PC-3 (cell line): ENCODE measurements at places on chromosomes 13 and 19.

DNA sequence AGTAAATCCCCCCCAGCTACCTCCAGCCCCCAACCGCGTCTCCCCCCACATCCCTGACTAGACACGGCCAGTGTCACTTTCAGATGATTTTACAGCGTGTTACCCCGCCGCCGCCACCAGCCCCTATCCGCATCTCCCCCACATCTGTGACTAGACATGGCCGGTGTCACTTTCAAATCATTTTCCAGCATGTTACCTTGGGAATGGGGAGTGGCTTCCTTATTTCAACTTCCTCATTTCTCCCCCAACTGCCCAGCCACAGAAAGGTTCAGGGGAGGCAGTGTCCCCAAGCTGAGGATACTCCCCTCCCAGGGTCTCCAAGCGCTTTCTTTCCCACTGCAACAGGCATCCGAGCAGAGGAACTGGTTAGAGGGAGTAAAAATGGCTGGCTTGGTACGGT, 18.4 kb downstream of the ADGRL1 start:
- H3K4me3 ChIP-seq = no peak overlapping the region
- DNase-seq = no peak
- H3K4me1 ChIP-seq = no peaks in the 10 kb centered on the region
- H3K27me3 ChIP-seq = no peaks in the 10 kb centered on the region

DNA sequence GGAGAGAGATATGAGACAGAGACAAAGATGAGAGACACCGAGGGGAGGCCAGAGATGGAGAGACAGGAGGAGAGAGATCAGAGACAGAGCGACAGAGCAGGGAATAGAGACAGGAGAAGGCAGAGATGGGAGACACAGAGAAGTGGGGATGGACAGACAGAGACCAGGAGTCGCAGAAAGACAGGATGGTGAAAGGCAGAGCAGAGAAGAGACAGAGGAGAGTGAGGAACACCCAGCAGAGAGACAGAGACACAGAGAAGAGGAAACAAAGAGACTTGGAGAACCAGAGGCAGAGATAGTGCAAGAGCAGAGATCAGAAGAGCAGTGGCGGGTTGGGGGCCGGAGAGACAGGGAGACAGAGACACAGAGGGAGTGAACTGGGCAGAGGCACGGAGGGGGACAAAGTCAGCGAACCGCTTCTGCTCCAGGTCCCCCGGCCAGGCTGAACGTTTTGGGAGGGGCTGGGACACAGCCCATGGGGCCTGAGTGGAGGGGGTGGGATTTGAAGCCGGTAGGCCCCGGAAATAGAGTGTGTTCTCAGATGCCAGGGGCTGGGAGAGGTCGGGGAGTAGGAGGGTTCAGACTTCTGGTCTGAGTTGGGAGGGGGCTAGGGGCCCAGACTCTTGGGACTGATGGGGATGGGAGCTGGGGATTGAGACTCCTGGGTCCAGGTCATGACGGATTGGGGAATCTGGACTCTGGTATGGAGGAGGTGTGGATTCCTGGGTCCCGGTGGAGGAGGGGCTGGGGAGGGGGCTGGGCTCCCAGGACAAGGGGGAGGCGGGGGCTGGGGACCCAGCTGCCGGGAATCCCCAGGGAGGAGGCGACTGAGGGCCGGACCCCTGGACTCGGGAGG, 654 bp downstream of the ZNF579 start:
- H3K4me1 ChIP-seq = peaks cover 6% of the 10 kb centered on the region; the same call in 1 of the 2 replicates
- peak; percentile 25 for DNase-seq
- no peaks in the 10 kb centered on the region for H3K27me3 ChIP-seq

- no peaks in the 10 kb centered on the region for H3K27me3 ChIP-seq
- no peak for DNase-seq
- no peaks in the 10 kb centered on the region for H3K36me3 ChIP-seq
- peak overlapping the region; percentile 52; the same call in 1 of the 2 replicates for H3K4me3 ChIP-seq
- H3K27ac ChIP-seq = no peak overlapping the region
Measured at GRCh38 chr19:46487178-46487801, 8.4 kb downstream of the PNMA8B start.

GRCh38 chr13:28747851-28748250, 29.1 kb upstream of the SLC46A3 start:
- H3K36me3 ChIP-seq = no peaks in the 10 kb centered on the region
- DNase-seq = no peak
- no peak overlapping the region for H3K27ac ChIP-seq
